GM13977 (cell line): ENCODE measurements at places on chromosomes 2 and 18.

- DNase-seq = no peak
These were observed 72.0 kb downstream of the STRADB start for GRCh38 chr2:201523506-201523905.

DNA sequence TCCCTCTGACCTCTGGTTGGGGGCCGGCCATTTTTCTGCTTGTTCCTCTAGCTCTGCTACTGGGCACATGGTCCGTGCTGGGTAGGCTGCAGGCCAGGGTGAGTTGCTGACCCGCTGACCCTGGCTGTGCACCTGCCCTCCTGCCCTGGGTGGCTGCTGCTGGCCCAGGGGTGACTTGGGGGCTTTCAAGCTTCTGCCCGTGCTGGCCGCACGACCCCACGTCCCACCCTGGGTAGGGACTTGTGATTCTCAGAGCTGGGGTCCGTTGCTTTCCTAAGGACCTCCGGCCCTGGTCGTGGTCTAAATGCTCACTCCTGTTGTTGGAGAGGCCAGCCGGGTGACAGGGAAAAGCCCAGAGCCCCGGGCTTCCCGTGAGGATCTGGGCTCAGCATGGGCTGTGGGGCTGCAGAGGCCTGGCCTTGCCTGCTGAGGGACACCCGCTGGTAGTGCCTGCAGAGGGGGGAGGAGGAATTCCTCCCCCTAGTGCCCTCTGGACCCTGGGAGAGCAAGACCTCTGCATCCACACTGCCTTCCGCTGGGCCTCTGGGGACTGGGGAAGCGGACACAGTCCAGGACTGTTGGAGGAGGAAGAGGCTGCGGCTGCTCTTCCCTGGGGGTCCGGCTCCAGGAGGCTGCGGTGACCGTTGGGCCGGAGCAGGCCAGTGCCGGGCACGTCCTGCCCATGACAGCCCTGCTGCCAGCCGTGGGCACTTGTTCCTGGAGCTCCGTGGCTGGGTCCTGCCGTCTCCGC is 6.3 kb upstream of the GAL3ST2 start:
- DNase-seq = no peak

DNA sequence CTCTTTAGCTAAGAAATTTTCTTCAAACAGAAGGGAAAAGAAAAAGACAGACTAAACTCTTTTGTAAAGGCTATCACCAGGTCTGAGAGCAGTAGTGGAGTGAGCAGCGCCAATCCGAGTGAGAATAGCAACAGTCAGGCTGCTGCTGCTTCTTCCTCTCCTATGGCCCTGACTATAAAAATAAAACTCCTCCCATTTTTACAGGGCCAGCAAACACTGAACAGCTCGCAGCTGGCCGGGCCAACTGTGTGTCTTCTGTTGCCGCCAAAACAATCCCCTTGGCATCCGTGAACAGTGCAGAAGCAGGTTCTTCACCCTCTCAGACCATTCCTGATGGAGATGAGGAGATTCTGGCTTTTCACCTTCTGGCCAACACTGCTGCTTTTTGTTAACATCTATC is 124.5 kb downstream of the CNTNAP5 start:
- no peak for DNase-seq

GRCh38 chr18:12410081-12410481 is 2.4 kb downstream of the PRELID3A start:
- no peak for DNase-seq

- peak; percentile 62 for DNase-seq
These were observed 22.8 kb upstream of the DGKD start for GRCh38 chr2:233331536-233331935.

DNA sequence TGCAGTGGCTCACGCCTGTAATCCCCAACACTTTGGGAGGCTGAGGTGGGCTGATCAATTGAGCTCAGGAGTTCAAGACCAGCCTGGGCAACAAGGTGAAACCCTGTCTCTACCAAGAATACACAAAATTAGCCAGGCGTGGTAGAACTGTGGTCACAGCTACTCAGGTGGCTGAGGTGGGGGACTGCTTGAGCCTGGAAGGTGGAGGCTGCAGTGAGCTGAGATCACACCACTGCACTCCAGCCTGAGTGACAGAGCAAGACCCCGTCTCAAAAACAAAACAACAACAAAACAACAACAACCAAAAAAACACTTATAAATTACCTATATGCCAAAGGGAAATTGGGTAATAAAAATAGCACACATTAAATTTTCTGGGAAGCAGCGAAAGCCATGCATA is 141.6 kb downstream of the HDAC4 start:
- no peak for DNase-seq

GRCh38 chr2:64126601-64127000 is 17.6 kb downstream of the PELI1 start:
- no peak for DNase-seq

- DNase-seq = no peak
These were observed 421.3 kb downstream of the LPIN1 start for GRCh38 chr2:12167525-12168317.

- no peak for DNase-seq
These were observed 137.0 kb downstream of the FAM210A start for GRCh38 chr18:13589316-13589715.

DNA sequence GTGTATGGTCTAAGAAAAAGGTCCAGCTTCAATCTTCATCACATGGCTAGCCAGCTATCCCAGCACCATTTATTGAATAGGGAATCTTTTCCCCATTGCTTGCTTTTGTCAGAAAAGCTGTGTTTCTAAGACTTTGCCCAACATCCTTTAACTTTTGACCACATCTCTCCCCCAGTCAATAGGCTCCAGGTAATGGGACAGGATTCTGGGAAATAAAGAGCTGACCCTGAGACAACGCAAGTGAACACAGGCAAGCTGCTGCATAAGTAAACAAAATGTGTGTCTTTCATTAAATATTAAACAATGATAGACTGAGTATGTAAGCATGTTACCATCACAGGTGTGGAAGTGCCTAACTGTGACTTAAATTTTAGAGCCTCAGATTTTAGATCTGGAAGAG is 23.0 kb downstream of the FAM110C start:
- no peak for DNase-seq

DNA sequence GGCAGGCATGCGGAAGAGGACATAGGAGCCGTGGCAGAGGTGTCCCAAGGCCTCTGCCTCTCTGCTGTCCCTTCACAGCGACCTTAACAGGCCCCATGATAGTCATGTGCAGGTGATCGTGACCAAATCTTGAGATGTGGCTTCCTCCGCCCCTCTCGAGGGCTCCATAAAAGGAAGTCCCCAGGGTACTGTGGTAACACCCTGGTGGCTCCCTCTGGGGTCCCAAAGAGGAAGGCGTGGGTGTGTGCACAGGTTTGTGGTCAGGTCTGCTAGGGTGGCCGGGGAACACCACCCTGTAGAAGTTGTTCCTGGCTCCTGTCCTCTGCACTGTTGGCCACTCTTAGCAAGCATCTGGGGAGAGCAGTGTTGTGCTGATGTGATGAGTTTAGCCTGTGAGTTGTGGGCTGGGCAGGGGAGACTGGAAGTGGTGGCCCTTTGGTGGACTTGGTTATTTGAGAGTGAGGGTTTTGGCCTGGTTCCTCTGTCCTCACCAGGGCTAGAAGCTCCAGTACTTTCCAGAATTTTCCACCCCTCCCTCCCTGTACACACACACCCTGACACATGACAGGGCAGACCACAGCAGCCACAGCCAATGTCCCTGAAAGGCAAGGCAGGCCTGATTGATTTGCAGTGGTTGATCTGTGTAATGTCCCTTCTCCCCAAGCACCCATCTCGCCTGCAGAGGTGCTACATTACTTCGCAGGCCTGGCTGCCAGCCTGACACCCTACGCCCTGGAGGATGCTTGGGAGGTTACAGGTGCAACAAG is 68.9 kb upstream of the BOD1L2 start:
- peak; percentile 80 for DNase-seq

DNA sequence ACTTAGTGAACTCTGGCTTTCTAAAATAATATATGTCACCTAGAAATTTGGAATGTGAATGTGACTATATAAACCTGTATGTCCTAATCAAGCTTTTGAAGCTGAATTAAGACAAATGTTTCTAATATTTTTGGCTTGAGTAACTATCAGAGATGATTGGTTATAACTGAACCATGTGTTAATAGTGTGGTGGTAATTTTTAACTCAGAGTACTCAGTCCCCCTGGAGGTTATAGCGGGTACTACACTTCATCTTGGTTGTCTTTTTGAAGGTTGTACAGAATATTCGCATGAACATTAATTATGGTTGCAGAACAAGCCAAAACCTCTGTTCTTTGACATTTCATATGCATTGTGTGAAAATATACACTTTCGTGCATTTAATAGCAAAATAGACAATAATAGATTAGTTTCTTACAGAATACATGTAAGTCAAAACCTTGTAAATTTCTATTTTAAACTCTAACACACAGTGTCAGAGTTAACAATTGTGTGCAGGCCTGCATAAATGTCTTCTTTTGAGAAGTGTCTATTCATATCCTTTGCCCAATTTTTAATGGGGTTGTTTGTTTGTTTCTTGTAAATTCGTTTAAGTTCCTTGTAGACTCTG is 86.0 kb downstream of the OSBPL6 start:
- DNase-seq = peak; percentile 53

DNA sequence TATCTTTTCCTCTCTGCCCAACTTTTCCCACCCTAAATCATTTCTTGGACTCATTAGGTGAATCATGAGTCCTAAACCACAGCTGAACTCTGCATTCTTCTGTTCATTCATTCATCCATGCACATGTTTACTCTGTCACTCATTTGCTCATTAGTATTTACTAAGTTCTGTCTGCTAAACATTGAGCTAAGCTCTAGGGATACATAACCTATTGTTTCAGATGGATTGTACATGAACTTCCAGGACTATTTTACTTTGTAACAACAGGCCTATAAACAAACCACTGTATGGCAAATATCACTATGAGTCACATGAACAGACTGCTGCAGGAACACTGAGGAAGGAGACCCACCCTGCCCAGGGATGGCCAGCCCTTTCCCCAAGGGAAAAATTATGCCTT is 14.6 kb upstream of the DYNC2LI1 start:
- DNase-seq = no peak

- DNase-seq = no peak
These were observed 404.9 kb downstream of the CPS1 start for GRCh38 chr2:210961249-210961648.

- DNase-seq = no peak
These were observed 14.3 kb downstream of the ZNF142 start for GRCh38 chr2:218645126-218645525.

DNA sequence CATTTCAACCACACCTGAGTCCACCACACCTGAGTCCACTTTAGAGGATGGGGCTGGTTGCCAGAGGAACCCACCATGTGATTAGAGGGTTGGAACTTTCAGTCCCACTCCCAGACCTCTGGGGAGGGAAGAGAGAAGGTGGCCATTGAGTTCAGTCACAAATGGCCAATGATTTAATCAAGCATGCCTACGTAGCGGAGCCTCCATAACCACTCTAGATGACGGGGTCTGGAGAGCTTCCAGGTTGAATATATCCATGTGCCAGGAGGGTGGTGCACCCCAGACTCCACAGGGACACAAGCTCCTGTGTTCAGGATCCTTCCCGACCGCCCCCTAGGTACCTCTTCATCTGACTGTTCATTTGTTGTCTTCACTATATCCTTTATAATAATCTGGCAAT is 53.3 kb downstream of the CYBRD1 start:
- no peak for DNase-seq

GRCh38 chr2:60335533-60336237 is 217.8 kb downstream of the BCL11A start:
- no peak for DNase-seq

DNA sequence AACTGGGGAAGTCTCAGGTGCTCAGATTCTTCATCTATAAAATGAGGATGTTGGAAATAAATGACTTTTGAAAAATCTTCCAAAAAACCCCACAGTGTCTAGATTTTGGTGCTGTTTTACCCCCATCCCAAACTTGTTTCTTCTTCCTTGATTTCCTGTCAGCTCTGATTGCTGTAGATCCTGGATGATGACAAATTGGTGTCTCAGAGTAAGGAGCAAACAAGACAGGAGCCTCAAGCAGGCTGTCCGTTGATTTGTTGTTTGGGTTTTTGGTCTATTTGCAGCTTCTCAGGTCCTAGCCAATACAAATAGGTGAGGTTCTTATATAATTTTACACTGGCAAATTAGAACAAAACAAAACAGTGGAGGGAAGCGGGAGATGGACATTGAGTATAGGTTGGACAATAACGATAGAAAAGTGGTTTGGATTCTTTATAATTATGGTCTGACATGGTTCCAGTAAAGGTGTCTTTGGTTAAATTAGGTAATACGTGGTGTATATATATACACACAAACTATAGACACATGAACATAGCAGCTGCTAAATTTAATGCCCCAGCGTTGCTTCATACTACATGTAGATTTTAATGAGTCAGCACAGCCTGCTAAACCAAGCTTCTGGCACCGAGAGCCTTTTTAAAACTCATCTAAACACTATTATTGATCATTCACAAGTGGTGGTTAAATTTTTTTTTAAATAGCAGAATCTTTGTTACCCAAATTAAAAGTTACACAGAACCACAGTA is 142.5 kb downstream of the FMNL2 start:
- no peak for DNase-seq

DNA sequence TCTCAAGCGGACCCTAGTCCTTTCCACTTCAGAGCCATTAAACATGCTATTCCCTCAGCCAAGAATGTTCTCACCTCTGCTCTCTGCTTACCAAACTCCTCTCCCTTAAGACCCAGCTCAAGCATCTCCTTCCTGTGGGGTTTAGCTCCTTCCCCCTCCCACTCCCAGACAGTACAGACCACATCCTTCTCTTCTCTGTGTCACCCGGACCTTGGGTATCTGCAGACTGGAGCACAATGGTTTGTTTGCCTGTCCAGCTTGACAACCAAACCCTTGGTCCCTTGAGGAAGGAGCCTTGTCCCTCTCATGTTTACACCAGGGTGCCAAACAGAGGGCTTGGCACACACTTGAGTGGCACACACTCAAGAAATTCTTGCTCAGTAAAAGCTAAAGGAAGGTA is 4.1 kb upstream of the CD8A start:
- DNase-seq = no peak

GRCh38 chr2:96407919-96408550 is 72.5 kb downstream of the NCAPH start:
- DNase-seq = no peak

- DNase-seq = no peak
These were observed 452.3 kb downstream of the GALR1 start for GRCh38 chr18:77701977-77702376.

GRCh38 chr2:230737300-230737699 is 24.7 kb downstream of the CAB39 start:
- DNase-seq = no peak

DNA sequence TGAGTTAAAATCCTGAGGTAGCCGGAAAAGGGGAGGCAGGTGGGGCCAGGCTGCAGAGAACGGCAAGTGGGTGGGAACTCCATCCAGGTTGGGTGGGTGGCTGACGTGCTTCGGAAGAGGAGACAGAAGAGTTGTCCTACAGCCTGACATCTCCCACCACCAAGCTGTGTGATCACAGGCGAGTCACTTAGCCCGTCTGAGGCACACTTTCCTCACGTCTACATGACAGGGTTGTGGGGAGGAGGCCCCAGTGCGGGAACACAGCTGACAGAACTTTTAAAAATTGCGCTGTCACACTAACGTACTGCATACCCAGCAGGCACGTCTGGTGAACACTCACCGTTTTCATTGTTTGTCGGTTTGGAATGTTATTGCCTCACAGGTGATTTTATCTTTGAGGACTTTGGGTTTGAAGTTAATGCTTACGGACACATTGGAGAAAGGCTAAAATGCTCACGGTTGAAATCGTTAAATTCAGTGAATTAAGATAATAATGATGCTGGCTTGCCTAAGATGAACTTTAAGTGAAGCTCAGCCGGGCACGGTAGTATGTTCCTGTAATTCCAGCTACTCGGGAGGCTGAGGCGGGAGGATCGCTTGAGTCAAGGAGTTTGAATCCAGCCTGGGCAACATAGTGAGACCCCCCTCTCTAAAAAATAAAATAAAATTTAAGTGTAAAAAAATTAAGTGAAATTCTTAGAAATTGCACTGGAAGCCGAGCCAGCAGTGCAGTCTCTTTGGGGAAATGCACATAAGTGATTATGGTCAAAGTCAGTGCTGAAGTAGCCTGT is 8.9 kb downstream of the EMILIN2 start:
- no peak for DNase-seq
